ENCODE measurements at places on chromosomes 7 and 10.

DNA sequence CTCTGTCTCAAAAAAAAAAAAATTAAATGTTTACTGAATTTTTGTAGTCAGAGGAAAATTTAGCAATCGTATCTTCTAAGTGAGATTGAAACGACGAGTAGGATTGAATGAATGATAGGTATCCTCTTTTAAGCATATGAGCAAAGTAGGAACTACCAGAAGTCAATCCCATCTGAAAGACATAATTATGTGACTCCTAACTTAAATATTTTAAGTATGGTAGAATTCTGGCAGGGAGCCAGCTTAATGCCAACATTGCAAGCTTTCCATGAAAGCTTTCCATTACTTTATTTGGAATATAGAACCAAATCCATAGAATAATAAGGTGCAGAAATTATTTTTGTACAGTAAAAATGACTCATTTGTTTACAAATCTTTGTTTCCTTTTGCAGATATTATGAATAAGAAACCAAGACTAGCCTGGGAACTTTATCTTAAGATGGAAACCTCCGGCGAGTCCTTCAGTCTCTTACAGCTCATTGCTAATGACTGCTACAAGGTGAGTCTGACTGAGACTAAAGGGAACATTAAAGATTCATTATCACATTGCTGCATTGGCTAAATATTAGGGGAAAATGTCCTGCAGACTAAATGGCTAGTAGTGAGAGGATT, 50.2 kb upstream of the UBN2 start:
- no peak for DNase-seq

GRCh38 chr10:23557777-23558176, 118.9 kb downstream of the OTUD1 start:
- DNase-seq = no peak

- DNase-seq = no peak
These were observed 109.6 kb upstream of the SP4 start for GRCh38 chr7:21317966-21318915.

DNA sequence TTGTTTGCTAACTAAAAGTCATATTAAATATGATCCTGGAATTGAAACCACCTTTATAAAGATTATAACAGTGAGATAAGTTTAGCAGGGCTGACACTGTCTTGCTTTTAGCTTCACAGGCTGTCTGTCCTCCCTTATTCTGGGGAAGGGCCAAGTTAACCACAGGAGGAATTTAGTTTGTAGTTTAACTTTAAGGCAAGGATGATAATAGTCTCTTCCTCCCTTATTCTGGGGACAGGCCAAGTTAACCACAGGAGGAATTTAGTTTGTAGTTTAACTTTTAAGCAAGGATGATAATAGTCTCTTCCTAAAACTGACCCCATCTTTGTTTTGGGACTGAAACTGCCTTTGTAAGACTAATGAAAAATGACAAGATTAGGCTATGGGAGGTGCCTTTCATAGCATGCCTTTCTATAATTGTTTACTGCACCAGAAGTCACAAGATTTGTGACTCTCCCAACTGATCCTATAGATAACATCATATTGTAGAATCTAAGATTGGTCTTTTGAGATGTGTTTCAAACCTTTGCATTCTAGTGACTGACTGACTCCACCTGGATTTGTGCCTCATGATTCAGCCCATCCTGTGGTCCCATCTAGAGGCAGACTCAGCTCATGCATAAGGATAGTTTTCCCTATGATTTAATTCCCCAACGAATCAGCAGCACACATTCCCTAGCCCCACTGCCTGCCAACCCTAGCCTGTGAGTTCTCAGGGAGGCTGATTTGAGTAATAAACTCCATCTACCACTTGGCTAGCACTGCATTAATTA, 212.0 kb downstream of the MAGI2 start:
- DNase-seq = no peak

DNA sequence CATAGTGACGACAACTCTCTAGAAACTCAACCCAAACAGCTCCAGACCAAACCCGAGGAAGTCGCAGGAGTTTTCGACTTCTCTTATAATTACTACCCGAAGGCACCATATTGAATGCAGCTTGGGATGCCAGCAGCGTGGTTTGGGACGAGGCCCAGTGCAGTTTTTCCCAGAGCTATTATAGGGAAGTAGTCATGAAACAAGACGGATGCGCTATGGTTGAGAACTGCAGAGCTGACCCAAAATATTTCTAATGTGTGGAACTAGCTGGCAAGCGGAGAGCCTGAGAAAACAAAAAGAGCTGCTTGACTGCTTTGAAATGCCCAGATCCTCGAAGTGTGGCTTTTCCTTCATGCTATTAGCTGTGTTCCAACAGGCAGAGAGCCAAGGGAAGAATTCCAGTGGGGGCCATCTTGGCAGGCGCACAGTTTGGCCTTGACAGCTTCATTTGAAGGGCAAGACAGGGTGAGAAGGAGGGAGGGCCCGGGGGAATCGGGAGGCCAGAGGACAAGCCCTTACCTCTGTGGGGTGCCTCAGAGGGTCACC, 122.7 kb downstream of the CUL2 start:
- no peak for DNase-seq

DNA sequence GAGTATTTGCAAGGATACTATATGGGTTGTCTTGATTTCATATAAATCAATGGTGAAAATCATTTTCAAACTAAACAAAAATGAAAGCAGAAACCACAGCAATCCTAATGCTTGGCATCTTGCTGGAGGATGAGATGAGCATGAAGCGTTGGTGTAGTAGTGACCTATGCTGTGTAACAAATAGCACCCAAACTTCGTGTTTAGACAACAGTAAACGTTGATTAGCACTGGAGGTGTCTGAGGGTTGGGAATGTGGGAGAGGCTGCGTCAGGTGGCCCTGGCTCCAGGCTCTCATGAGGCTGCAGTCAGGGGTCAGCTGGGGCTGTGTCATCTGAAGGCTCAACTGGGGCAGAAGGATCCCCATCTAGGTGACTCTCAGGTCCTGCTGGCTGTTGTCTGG, 67.8 kb downstream of the MICALL2 start:
- no peak for DNase-seq

- no peak for DNase-seq
These were observed 179.9 kb downstream of the NRP1 start for GRCh38 chr10:33154590-33154989.
